CD4-positive, CD25-positive, alpha-beta regulatory T cell (primary cell): ENCODE measurements at places on chromosomes 12 and 14.
A peak's percentile ranks its signal among the peaks of the same experiment; 100 is the strongest.

DNA sequence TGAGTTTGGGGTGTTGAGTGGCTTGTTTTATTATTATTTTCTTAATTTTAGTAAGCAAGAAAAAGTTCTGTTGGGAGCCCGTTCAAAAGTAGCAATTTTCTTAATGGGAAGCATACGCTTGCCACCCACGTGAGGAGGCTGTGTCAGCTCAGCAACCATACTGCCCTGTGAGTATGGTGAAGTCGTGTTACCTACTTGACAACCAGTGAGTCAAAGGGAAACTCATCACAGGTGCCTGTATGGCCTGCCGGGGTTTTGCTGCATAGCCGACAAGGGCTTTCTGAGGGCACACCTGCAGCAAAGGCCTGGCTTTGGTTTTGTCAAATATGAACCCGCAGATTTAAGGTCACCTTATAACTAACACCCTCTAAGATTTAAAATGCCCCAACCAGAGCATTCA lies 31.1 kb downstream of the PITPNM2 start:
- DNase-seq: peak; percentile 92

GRCh38 chr12:13045816-13046215 lies 1.6 kb downstream of the FAM234B start:
- DNase-seq: no peak

DNA sequence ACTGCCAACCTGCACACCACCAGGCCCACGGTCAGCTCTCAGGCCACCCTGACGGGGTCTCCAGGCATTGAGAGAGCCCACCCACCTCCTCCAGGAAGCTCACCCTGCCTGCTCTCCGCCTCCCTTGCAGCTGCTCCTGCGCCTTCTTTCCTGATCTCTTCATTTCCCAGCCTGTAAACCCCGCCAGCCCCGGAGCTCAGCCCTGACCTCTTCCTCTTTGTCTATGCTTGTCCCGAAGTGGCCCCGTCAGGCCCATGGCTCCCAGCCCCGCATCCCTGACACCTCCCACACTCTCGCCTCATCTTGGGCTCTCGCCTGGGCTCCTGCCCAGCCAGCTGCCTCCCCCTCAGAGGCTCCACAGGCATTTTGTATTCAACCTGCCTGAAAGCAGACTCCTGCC lies 139.3 kb downstream of the CALM1 start:
- DNase-seq: no peak

GRCh38 chr14:97021571-97022168 lies 224.5 kb downstream of the VRK1 start:
- no peak for DNase-seq

GRCh38 chr14:94355191-94355794 lies 32.2 kb upstream of the SERPINA6 start:
- no peak for DNase-seq
